DMS 273 treated with DMSO at 0.1 percent for 48 hours (cell line): ENCODE measurements at places on chromosomes 7 and 10.

- no peak for DNase-seq
Observed at GRCh38 chr7:44408596-44408995, 81.9 kb downstream of the NUDCD3 start.

DNA sequence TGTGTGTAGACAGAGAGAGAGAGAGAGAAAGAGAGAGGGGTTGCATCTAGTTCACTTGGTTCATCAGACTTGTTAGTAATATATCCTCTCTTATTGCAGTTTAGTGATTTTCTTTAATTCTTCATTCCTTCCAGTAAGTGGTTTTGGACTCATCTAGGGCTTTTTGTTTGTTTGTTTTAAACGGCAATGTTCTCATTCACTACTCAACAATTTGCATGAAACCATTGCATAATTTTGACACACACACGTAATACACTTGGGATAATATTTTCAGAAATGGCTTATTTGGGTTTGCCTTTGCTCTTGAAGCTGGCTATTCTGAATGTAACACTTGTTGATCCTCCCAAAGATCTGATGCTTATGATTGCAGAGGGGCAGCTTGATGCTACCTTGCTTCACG, 16.4 kb upstream of the ZNF32 start:
- no peak for DNase-seq

DNA sequence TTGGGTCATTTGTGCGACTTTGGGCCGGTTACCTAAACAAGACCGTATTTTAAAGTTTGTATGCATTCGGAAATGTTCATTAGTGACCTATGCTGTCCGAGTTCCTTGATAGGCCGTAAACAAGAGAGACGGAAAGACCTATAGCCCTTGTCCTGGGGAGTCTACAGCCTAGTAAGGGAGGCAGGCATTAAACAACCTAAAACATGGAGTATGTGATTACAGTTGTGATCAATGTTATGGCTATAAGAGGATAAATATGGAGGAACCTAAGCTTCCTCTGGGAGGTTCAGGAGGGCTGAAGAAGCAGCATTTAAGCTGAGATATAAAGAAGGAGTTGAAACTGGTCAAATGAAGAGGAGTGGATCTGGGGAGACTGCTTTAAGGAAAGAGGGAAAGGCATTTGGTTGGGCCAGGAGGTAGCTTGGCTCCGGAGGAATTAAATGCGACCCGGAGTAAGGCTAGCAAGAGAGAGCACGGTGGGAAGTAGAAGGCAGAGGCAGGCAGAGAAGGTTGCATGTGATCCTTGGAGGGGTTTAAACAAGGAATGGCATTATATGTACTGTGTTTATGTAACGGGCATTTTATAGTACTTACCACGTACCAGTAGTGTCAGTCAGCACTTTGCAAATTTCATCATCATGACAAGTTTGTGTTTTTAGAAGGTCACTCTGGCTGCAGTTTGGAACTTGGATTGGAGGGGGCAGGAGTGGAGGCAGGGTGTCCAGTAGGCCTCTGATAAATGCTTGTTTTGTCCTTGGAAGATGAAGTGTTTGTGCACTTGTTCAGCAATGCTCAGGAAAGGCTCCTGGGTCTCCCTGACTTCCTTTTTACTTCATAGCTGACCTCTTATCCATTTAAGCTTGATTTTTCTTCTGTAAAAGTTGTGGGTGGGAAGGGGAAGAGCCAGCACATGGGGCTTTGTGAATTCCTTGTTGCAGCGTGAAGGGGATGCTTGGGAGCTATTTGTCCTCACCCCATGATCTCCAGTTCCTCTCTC, 1.0 kb upstream of the AVPI1 start:
- no peak for DNase-seq

DNA sequence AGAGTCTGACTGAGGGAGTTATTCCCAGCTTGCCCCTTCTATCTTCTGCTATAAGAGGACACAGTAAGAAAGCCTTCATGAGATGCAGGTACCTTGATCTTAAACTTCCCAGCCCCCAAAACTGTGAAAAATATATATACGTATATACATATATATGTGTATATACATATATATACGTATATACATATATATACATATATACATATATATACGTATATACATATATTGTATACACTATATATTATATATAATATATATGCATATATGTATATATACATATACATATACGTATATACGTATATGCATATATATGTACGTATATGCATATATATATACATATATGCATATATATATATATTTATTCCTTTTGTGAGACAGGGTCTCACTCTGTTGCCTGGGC, 17.7 kb downstream of the EZH2 start:
- DNase-seq, result no peak

DNA sequence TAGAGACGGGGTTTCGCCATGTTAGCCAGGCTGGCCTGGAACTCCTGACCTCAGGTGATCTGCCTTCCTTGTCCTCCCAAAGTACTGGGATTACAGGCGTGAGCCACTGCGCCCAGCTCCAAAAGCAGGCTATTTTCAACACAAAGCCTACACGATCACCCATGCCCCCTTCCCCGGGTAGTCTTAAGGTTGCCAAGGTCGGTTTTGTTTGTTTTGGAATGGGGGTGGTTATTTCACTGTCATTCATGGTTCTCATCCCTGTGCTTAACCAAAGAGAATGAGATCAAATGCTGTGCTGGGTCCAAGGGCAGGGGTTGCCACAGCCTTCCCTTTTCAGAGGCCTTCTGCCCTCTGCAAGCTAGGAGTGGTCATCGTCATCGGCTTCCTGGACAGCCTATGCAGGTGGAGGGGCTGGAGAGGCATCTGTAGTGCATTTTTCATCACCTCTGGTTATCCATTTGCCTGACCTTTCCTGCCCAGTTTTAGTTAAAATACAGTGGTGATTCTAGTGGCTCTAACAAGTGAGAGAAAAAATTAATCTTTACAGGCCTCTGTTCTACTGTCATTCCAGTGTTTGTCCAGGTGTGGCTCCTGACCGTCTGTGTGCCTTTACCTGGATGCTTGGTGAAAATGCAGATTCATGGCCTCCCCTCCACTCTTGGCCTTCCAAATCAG, 11.4 kb downstream of the BLVRA start:
- DNase-seq, result no peak

DNA sequence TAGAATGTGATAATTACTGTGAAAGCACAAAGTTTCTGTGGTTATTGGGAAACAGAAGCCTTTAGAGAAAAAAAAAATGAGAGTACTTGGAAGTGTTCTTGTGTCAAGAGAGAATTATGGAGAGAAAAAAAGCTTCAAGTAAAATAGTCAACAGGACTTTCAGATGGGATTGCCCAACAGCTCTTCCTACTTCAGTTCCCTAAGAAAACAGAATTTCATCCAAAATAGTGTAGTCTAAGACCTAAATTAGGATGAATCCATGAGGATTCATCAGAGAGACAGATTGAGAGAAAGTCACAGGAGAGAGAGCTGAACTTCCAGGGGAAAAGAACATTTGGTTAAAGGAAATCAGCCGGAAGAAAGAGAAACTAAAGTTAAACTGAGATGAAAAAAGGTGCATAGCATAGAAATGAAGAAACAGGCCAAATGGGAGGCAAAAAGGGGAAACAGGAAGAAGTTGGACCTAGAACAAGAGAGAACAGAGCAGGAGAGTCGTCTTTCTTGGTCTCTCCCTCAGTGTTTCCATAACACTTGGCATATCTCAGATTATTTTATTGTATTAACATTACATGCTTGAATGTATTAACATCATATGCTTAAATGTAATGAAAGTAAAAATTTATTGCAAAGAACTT, 2.5 kb downstream of the SCIN start:
- DNase-seq, result no peak

- DNase-seq, result no peak
Observed at GRCh38 chr7:74292757-74293576, 3.8 kb downstream of the CLIP2 start.

- DNase-seq, result no peak
Observed at GRCh38 chr7:148615085-148615730, 24.6 kb downstream of the C7orf33 start.

DNA sequence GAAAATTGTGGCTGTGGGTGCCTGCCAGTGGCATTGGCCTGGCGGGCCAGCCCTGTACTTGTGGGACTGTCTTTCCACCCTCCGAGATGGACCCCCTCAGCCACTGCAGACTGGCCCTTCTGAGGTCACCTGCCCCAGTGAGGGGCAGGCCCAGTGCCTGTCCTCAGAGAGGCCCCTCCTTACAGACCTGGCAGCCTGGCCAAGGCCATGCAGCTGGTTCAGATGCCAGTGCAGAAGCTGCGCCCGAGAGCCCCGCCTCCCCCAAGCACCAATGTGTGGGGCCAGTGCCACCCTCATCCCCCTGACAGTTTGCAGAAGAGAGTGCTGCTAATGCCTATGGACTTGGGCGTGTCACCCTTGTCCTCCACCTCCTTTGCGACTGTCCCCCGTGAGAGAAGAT, 10.0 kb downstream of the ZNF316 start:
- DNase-seq, result no peak

DNA sequence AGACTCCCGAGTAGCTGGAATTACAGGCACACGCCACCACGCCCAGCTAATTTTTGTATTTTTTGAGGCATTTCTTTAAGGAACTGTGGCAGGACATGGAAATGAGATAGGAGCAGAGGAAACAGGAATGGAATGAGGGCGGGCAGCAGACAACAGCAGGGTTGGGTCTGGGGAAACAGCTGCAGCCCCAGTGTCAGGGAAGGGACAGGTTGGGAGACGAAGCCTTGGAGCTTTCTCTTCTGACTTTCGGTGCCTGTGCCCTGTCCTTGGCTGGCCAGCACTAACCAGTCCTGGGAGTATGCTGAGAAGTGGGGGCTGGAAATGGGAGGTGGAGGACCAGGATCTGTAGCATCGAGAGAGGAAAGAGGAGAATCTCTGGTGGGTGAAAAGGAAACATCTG, 47.4 kb downstream of the ATOH7 start:
- no peak for DNase-seq

DNA sequence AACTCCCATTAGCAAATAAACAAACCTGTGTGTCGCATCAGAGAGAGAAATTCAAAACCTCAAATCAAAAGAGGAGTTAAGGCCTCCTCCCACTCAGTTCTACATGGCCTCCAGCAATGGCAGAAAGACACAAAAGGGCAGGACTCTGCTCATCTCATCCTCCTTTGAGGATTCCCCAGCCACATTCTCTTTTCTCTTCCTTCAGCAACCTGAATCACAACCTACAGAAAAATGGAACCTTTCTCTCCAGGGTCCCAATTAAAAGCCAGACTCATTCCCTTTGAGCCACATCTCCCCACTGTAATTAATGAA, 7.9 kb downstream of the OSBPL3 start:
- no peak for DNase-seq

DNA sequence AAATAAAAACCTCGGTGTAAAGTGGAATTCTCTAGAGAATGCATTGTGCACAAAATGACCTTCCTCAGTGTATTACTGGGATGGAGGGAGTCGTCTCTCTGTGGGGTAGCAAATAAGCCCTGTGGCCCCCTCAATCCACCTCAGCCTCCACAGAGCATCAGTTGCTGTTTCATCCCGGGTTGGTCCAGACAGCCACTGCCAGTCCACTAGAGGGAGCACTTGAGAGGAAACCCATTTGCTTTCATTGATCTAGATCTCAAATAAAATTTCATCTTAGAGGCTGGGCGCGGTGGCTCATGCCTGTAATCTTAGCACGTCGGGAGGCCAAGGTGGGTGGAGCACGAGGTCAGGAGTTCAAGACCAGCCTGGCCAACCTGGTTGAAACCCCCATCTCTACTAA, 1128.7 kb downstream of the CNTNAP2 start:
- DNase-seq, result peak; percentile 4

- no peak for DNase-seq
Observed at GRCh38 chr7:118080947-118081346, 103.0 kb upstream of the LSM8 start.

- no peak for DNase-seq
Observed at GRCh38 chr7:158025686-158026600, 561.7 kb downstream of the PTPRN2 start.

DNA sequence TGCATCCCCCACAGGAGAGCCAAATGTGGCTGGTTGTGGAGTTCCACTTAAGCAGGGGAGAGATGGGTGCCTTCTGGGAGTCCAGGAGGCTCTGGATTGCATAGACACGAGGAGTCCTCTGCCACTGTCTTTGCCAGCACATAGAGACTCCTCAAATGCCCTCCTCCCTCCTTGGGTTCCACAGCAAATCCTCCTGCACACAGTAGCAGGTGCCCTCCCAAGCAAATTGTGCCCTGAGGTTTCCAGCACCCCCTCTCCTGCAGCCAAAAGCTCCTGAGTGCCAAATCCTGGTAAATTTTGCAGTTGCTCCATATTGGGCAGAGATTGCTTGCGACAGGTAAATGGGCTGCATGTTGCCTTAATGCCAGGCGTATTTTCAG, 5.8 kb downstream of the EVX1 start:
- no peak for DNase-seq

GRCh38 chr7:94492601-94493000, 17.0 kb upstream of the CASD1 start:
- no peak for DNase-seq

DNA sequence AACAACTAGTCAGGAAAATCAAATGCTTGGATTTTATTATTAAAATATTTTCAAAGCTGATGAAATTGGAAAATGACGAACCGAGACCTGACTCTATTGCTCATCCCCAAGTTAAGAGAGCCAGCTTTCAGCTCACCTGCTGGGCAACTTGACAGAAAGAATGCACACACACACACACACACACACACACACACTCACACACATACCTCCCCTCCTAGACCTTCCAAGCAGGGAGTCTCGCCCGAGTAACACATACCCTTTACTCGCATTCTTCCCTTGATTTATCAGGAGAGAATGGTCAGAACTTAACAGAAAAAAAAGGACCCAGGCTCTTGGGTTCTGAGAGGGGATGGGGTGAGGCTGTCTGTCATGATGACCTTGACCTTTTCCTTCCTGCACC, 19.1 kb downstream of the GPRIN2 start:
- DNase-seq, result no peak

DNA sequence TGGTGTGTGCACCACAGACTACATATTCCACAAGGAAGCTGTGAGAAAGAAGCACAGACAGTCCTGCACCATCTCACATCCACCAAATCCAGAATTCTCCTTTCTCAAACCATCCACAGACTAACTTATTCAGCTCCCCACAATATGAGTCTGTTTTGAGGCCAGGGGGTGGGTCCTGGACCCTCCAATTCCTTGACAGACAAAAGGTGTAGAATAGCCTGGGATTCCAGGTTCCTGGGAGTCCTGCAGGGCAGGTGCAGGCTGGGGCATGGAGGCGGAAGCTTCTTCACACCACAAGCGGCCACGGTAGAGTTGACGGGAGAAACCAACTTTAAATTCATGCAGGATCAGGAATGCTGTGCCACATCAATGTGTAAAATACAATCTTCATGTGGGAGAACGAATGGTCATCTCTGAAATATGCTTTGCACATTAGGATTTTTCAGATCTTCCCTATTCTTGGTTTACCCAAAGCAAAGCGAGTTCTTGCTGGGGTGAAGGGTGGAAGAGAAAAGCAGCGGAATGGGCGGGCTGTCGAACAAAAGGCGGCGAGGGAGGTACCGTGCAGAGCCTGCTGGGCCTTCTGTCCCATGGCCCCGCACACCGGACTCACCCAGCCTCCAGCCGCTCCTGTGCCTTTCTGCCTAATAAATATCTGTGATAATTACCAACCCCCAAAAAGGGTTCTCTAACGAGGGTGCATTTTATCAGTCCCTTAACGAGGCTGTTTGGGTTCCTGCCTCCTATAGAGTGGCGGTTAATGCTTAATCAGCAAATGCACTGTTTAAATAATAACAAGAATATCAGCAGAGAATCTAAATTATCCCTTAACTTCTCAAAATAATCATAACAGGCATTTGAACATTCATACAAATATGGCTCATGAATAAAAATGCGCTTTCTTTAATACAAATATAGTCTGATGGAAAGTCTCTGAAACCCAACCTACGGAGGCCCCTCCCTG, 514.0 kb downstream of the DNAJB6 start:
- no peak for DNase-seq
